ENCODE measurements at places on chromosomes 6 and 20.

DNA sequence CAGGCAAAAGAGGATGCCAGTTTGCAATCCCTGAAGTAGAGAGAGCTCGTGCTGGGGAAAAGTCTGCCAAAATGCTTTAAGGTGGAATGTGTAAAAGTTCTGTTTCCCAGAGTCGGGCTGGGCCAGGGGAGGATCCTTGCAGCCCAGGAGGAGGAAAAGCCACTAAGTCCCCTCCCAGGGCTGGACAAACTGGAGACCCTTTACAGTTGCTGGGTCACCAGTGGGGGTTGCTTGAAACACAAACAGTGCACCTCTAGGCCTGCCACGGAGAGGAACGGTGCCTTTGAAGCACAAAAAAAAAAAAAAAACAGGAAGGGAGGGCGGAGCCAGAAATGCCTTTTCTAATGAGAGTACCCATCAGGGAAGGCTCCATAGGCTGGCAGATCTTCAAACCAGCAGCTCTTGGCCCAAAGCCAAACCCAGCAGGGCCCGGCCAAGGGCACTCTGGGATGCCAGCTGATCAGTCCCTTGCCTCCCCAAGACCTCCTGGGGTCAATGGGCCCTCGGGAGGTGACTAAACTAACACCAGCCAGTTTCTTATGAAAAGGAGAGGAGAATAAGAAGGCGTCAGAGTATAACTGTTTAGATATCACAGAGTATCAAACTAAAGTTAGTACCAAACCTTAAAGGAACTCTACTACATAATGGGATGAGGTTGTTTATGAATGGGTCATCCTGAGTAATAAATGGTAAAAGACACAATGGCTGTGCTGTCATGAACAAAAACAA is 23.7 kb downstream of the HLA-A start:
- H3K4me3 ChIP-seq: peak overlapping the region; percentile 82
- H3K4me1 ChIP-seq: peaks cover 50% of the 10 kb centered on the region
- peak overlapping the region; percentile 92 for H3K27ac ChIP-seq
- no peak for DNase-seq

DNA sequence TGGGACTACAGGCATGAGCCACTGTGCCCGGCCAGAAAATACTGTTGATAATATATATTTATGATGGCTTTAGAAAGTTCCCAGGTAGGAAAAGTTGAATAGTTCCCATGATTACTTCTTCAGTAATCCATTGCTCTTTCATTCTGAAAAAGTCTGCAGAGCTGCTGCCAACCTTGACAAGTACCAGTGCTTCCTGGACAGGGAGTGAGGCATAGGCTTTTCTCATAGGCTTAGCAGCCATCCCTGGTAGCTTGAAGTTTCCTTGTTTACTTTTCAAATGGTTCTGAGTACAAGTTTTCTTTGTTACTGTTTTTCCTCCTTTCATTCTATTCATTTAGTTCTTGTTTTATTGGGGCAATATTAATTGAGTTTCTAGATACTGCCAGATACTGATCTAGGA is 7.8 kb downstream of the RWDD1 start:
- peaks cover 73% of the 10 kb centered on the region for H3K36me3 ChIP-seq
- no peak overlapping the region for H3K4me3 ChIP-seq
- DNase-seq: no peak
- peaks cover 5% of the 10 kb centered on the region for H3K4me1 ChIP-seq
- no peaks in the 10 kb centered on the region for H3K27me3 ChIP-seq

GRCh38 chr6:107666084-107666980 is 157.8 kb downstream of the SCML4 start:
- H3K36me3 ChIP-seq: no peaks in the 10 kb centered on the region
- peak overlapping the region; percentile 54 for H3K27ac ChIP-seq
- no peak overlapping the region for H3K4me3 ChIP-seq
- no peaks in the 10 kb centered on the region for H3K27me3 ChIP-seq

GRCh38 chr20:13741879-13742278 is 42.8 kb downstream of the ESF1 start:
- no peaks in the 10 kb centered on the region for H3K4me1 ChIP-seq
- H3K4me3 ChIP-seq: no peak overlapping the region
- no peaks in the 10 kb centered on the region for H3K27me3 ChIP-seq
- no peak overlapping the region for H3K27ac ChIP-seq
- peaks cover 68% of the 10 kb centered on the region for H3K36me3 ChIP-seq
- no peak for DNase-seq

GRCh38 chr6:12051861-12052368 is 39.8 kb downstream of the HIVEP1 start:
- no peaks in the 10 kb centered on the region for H3K27me3 ChIP-seq
- peaks cover 8% of the 10 kb centered on the region for H3K36me3 ChIP-seq
- DNase-seq: no peak
- peaks cover 78% of the 10 kb centered on the region for H3K4me1 ChIP-seq
- H3K4me3 ChIP-seq: peak overlapping the region; percentile 81

- no peaks in the 10 kb centered on the region for H3K36me3 ChIP-seq
- no peak overlapping the region for H3K27ac ChIP-seq
- no peak for DNase-seq
Measured at GRCh38 chr6:112253498-112253840, 898 bp downstream of the LAMA4 start.

GRCh38 chr20:44761423-44761822 is 15.8 kb downstream of the KCNK15 start:
- H3K27me3 ChIP-seq: peaks cover 16% of the 10 kb centered on the region
- no peaks in the 10 kb centered on the region for H3K4me1 ChIP-seq
- no peak for DNase-seq
- H3K4me3 ChIP-seq: no peak overlapping the region
- H3K36me3 ChIP-seq: no peaks in the 10 kb centered on the region
- no peak overlapping the region for H3K27ac ChIP-seq

DNA sequence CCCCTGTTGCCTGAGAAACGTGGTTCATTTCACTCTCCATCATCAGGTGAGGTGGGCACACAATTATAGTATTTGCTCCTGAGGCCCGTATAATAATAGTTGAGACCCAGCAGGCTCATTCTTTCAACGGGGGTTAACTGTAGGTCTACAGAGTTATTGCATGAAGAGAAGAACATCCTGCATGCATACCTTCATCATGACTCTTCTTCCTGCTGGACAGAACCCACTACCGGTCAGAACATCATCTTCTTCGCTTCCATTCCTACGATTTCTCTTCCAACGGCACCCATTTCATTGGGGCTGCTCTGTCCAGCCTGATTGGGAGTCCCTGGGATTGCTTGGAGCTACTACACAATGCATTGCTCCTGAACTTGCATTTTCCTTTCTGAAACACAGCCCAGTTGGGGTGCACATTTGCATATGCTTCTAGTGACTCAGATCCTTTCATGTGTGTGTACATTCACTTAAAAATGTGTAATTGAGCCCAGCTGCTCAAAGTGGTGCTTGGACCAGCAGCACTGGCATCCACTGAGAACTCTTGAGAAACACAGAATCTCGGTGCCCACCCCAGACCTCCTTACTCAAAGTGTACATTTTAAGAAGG is 57.4 kb downstream of the SLC24A3 start:
- H3K4me1 ChIP-seq: no peaks in the 10 kb centered on the region
- H3K27ac ChIP-seq: no peak overlapping the region
- H3K36me3 ChIP-seq: no peaks in the 10 kb centered on the region
- H3K4me3 ChIP-seq: no peak overlapping the region

- H3K27me3 ChIP-seq: no peaks in the 10 kb centered on the region
- H3K4me1 ChIP-seq: peaks cover 22% of the 10 kb centered on the region
- H3K27ac ChIP-seq: no peak overlapping the region
- DNase-seq: no peak
Measured at GRCh38 chr20:62288535-62289105, 14.2 kb upstream of the ADRM1 start.

GRCh38 chr6:149128489-149129145 is 188.9 kb upstream of the TAB2 start:
- peaks cover 27% of the 10 kb centered on the region for H3K4me1 ChIP-seq
- no peak overlapping the region for H3K4me3 ChIP-seq
- no peaks in the 10 kb centered on the region for H3K27me3 ChIP-seq
- H3K27ac ChIP-seq: peak overlapping the region; percentile 38
- no peak for DNase-seq

DNA sequence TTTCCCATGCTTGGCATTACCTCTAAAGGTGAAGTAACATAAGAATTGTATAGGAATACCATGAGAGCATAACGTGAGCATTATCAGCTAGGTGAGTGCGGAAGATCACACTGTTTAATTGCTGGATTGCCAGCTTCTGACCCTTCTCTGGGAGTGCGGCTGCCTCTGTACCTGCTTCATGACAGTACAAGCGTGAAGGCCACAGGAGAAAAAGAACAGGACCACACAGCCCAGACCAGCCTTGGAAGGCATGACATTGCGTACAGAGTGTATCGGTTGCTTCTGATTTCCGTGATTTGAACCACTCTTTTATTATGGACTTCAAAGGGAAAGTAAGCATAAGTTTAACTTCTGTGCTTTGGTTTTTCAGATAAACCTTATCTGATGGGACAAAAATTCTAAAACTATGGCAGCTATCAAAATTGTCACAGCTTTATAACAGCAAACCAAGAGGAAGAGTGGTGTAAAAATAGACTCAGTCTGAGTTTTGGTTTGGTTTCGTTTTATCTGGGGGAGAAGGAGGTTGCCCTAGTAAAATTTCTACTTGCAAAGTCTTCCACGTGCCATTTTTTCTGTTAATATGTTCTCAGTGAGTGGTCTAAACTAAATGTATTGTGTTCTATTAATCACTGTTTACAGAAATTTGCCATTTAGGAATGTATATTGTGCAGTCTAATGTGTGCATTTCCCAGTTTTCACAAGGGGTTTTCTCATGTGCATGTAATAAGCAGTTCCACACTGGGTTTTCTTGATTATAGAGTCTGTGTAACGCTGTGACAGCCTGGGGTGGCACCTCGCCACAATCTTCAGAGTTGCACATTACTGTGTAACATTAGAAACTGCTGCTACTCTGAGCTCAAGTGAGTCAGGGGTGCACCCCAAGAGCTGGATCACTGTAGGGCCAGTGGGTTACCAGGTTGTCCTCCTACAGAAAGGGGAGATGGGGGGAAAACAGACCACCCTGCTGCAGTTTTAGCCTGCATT is 97.3 kb downstream of the RPP40 start:
- H3K4me1 ChIP-seq: peaks cover 52% of the 10 kb centered on the region
- peak overlapping the region; percentile 69 for H3K4me3 ChIP-seq
- H3K27ac ChIP-seq: peak overlapping the region; percentile 6
- H3K36me3 ChIP-seq: peaks cover 21% of the 10 kb centered on the region
- H3K27me3 ChIP-seq: no peaks in the 10 kb centered on the region

GRCh38 chr6:98880486-98880885 is 46.1 kb downstream of the POU3F2 start:
- H3K4me1 ChIP-seq: no peaks in the 10 kb centered on the region
- no peak overlapping the region for H3K27ac ChIP-seq
- peaks cover 34% of the 10 kb centered on the region for H3K36me3 ChIP-seq
- H3K27me3 ChIP-seq: no peaks in the 10 kb centered on the region

GRCh38 chr6:91718198-91718597 is 1131.3 kb upstream of the MAP3K7 start:
- no peaks in the 10 kb centered on the region for H3K27me3 ChIP-seq
- DNase-seq: no peak
- no peak overlapping the region for H3K4me3 ChIP-seq
- H3K4me1 ChIP-seq: no peaks in the 10 kb centered on the region

DNA sequence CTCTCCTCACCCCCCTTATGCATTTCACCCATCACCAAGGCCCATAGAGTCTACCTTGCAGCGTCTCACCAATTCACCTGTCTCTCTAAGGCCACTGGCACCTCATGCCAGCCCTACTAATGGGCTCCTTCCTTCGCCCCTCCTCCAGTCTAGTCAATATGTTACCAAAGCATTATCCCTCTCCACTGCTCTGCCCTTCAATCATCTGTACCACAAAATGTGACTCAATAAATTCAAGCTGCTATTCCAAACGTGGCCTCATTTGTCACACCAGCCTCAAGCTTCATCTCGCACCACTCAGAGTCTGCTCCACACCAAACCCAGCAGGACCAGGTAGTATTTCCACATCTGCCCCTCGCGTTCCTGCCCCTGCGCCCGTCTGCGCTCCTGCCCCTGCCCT is 21.8 kb upstream of the RPS6KA2 start:
- no peaks in the 10 kb centered on the region for H3K36me3 ChIP-seq
- no peaks in the 10 kb centered on the region for H3K27me3 ChIP-seq
- no peaks in the 10 kb centered on the region for H3K4me1 ChIP-seq
- H3K4me3 ChIP-seq: no peak overlapping the region
- H3K27ac ChIP-seq: no peak overlapping the region

DNA sequence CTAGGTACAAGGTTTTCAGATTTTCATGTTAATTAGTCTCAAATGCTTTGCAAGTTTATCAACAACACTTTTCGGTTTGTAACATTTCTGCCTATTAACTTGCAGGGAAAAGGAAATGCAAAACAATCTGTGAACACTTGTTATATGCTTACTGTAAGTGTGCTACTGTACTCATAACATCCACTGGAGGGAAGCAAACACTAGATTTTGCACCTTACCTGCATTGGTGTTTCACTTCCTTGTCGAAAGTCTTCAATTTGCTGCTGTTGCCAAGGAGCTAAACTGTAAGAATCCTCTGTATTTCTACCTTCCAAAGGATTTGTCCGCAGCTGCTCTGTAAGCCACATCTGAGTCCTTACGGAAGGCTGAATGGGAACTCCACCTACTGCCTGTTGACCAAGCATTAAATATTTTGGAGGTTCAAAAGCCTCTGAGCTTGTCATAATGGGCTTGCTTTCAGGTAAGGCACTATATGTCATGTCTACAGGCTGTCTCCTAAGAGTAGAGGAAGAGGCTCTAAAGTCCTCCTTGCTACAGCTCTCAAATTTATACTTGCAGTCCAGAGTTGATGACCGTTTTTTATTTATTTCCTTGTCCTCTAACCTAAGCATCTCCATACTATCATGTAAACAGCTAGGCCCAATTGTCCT is 17.3 kb downstream of the PLN start:
- DNase-seq: peak; percentile 16
- H3K4me1 ChIP-seq: peaks cover 8% of the 10 kb centered on the region
- H3K36me3 ChIP-seq: peaks cover 4% of the 10 kb centered on the region
- no peak overlapping the region for H3K4me3 ChIP-seq

DNA sequence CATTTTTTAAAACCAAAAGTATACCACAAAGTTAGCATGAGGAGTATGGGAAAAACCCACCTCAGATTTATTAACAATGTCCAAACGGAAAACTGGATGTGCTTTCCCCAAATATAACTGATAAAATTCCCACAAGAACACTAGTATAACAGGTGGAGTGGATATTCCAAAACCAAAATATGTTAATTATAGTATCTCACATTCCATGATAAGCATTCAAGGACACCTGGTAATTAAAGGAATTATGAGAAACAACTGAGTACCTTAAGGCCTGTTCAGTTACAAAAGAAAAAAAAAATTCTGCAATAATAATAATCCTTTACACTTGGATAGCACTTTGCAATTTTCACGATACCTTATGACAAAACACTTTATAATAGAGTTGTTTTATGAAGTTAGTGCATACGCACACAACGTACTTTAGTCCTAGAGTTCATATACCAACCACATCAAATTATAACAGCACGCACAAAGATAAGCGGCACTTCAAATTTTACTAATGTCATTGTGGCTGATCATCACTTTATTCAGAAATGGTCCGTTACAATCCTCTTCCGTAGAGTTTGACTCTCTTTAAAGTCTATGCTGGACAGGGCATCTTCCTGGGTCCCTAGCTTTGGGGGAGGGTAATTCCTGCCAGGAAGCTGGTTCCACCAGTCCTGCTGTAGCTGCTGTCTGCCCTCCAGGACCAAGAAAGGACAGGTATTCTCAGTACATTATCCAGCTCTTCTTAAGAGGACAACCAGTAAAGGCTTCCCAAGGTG is 1.7 kb downstream of the CDK19 start:
- peak overlapping the region; percentile 96 for H3K4me3 ChIP-seq
- H3K36me3 ChIP-seq: peaks cover 11% of the 10 kb centered on the region
- peaks cover 57% of the 10 kb centered on the region for H3K4me1 ChIP-seq
- peak overlapping the region; percentile 90 for H3K27ac ChIP-seq
- DNase-seq: no peak
